CD4-positive, alpha-beta T cell treated with Interleukin-12 subunit alpha and Interleukin-12 subunit beta, for 1 hour (primary cell): ENCODE measurements at places on chromosomes 13 and 19.

DNA sequence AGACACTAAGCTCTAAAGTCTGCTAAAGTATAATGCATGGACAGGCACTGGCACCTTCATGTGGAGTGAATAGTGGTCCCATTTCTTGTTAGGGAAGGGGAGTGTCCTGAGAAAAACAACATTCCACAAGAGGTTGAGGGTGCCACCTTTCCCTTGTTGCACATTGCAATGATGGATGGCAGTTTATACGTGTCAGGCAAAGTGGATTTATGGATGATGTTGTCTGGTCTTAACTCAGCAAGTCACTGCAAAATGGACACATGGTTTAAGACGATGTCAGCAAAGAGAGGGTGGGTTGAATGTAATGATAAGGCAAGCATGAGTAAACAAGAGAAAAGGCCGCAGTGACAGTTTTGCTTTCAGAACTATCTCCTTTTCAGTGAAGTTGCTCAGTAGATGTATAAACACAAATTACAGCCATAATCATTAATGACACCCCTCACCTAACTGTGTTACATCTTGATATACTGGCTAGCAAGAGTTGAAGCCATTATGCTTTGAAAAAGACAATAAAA is 19.6 kb upstream of the CBY2 start:
- no peak for DNase-seq

DNA sequence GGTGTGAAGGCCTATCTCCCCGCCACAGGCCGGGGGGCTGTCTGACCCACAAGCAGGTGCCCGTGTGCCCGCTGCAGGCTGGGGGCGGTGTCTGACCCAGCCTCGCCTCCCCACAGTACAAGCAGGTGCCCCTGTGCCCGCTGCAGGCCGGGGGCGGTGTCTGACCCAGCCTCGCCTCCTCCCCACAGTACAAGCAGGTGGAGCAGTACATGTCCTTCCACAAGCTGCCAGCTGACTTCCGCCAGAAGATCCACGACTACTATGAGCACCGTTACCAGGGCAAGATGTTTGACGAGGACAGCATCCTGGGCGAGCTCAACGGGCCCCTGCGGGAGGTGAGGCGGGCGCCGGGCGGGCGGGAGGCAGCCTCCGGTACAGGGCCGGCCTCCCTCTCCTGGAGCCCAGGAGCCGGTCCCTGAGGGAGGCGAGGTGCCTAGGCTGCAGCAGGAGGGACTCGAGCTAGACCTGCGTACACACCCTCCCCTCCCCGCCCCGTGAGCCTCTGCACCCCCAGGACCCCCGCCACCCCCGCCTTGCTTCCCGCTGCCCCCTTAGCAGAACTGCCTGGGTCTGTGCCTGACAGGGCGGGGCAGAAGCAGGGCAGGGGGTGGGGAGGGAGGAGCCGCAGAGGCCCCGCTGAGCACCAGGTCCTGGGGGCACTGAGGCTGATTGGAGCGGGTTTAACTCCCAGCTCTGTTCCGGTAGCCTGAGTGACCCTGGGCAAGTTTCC is 20.6 kb downstream of the HCN2 start:
- peak; percentile 53 for DNase-seq

DNA sequence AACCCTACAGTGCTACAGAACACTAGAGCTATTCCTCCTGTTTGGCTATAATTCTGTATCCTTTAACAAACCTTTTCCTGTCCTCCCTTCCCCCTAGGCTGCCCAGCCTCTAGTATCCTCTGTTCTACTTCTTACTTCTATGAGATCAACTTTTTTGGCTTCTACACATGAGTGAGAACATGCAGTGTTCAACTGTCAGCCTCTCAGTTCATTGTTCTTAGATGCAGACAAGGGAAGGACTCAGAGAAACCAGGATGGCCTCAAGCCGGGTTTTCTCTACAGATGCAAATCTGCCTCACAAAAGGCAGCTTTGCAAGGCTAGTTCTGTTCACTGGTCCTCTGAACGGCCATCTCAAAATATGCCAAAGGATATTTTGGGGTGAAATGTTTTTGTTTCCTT is 18.4 kb downstream of the AMER2 start:
- DNase-seq, result no peak

DNA sequence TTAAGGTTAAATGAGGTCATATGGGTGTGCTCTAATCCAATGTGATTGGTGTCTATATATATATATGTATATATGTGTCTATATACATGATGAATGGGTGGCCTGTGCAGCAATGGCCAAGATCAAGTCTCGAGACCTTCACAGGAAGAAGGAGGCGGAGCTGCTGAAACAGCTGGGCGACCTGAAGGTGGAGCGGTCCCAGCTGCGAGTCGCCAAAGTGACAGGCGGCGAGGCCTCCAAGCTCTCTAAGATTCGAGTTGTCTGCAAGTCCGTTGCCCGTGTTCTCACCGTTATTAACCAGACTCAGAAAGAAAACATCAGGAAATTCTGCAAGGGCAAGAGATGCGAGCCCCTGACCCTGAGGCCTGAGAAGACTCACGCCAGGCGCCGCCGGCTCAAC is 109.8 kb downstream of the EFNB2 start:
- DNase-seq, result no peak

DNA sequence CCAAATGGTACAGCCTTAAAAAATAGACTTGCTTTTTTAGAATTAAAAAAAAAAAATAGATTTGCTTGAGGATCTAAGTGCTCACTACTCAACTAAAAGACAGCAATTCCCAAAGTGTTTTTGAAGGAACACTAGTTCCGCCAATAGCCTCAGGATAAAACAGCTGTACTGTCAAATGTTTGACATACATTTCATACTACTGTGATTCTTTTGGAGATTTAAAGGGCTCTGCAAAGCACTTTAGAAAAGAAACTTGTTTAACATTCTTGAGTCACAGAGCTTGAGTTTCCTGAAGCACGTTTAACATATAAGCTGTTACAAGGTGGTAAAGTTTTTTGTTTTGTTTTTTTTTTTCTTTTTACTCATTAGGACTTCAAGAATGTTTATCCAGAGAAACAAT is 23.1 kb upstream of the KLF5 start:
- DNase-seq, result no peak

DNA sequence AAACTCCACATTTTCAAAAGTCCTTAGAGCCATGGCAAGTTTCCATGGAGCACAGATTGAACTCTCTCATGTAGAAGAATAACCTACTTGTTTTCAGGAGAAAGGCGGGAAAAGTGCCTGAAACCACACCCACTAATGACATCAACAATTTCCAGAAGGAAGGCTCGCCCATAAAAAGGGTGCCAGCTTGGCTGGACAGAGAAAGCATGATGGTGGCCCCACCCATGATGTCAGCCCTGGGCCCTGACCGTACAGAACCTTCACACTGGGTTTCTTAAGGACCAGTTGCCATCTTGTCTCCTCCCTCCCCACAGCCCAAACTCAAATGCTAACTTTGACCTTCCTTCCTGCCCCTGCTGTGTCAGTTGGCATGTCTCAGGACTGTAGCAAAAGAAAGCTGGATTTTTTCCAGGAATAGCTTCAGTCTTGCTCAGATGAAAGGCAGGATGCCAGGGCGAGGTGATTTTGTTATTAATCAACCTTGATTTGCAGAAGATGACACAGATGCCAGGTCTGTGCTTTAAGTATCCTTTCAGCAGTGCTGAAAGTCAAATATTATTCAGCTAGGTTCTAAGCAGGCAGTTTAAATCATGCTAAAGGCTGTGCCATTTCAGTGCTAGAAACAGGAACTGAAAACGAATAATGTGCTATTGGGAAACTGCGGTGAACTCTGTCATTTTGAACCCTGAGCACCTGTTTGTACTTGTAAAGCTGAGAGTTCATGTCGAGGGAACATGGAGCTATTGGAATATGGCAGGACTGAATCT is 89.5 kb upstream of the RFC3 start:
- DNase-seq, result no peak

GRCh38 chr19:56639217-56639616 is 3.7 kb upstream of the SMIM17 start:
- no peak for DNase-seq
